ENCODE measurements at places on chromosomes 5 and 9.
A peak's percentile ranks its signal among the peaks of the same experiment; 100 is the strongest.

GRCh38 chr5:60521376-60522291, 178.3 kb downstream of the DEPDC1B start:
- DNase-seq, result no peak

DNA sequence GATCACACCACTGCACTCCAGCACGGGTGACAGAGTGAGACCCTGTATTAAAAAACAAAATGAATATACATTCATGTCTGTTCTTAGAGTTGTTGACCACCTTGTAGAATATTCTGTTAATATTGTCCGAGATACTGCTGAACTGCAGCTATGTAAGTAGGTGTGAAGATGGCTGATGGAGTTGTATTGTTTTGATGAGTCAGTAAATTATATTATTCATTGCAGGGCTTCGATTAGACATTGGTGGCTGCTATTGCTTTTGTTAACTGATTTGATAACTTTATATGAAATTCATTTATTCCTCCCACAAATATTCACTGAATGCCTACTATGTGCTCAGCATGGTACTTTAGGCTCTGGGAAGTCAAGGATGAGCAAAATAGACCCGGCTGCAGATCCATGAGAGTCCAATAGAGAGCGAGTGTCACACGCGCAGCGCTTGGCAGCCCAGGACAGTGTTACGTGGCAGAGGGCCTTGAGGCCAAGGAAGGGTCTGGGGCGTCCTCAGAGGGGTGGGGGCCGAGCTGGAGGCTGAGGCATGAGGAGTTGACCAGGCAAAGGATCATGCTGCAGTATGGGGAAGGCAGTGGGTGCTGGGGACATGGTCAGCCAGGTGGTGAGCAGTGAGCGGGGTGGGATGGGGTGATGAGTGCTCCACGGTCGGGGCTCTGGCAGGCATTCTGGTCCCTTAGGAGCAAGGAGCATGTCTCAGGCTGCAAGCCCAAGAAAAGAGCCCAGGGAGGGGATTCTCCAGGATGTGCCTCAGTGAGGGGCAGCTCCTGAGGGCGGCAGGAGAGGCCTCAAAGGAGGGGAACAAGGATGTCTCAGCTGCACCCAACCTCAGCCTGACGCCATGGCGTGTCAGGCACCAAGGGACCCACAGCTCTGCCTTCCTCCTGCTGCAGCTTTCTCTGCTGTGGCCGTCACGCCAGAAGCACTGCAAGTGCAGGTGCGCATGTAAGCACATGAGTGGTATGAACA, 243.5 kb downstream of the GADD45G start:
- no peak for DNase-seq

DNA sequence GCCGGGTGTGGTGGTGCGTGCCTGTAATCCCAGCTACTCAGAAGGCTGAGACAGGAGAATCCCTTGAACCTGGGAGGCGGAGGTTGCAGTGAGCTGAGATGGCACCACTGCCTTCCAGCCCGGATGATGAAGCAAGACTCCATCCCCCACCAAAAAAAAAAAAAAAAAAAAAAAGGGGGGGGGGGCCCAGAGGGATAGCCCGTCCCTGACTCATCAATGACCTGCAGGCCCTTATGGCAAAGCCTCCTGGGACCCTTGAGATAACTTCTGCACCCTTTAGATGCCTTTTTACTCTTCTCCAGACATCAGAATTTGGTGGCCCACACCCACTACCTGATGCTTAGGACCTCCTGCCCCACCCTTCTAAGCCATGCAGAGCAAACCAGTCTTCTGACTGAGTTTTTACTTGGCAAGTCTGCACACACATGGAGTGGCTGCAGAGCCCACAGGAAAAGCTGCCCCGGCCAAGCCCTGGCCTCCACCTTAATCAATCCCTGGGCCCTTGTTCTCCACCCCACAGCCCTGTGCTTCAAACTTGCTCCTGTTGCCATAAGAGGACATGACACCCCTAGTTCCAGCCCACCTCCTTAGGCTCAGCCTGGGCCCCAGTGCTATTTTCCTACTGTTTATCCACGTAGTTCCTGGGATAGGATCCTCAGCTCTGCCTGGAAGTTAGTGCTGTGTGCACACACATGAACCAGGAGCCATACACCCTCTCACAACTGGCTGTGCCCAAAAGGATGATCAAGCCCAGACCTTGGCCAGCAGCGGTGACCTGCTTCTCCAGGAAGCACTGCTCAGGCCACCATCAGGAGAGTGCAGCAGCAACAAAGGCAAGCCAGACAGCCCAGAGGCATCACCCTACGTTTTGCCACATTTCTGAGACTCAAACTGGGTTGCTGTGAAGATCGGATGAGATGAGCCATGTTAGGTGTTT, 5.1 kb downstream of the MGAT1 start:
- DNase-seq, result no peak

DNA sequence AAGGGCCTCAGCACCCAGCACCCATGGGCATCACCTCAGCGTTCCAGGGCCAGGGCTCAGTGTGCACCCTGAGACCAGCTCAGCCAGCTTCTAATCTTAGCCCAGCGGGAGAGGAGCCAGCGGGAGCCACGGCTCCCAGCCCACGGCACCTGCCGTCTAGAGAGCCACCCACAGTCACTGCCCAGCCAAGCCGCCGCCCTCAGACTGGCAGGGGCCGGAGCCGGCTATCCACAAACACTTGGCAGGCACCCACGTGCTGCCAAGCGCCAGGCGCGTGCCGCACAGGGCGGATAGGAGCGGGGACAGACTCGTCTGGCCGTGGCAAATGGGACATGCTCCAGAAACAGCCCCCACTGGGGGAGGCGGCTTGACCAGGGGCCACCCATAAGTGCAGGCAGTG, 18.6 kb downstream of the BRD3 start:
- no peak for DNase-seq

GRCh38 chr9:3348169-3348568, 177.6 kb downstream of the RFX3 start:
- no peak for DNase-seq

DNA sequence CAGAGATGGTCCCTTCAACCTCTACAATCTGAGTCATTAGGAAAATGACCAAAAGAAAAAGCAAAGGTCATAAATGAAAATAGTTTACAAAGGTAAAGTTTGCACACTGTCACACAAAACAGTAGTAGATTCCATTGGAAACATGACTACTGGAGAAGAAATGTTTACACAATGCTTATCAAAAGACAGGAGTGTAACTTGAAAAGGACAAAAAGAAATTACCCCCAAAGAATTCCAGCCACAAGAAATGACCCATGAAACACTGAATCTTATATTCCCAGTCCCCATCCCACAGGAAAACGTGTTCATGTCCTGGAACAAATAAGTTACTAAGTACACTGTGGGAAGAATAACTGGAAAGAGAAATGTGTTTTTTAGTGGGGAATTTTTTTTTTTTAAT, 385.1 kb downstream of the SEMA5A start:
- DNase-seq, result no peak

GRCh38 chr5:44770780-44771717, 37.7 kb upstream of the MRPS30 start:
- no peak for DNase-seq

DNA sequence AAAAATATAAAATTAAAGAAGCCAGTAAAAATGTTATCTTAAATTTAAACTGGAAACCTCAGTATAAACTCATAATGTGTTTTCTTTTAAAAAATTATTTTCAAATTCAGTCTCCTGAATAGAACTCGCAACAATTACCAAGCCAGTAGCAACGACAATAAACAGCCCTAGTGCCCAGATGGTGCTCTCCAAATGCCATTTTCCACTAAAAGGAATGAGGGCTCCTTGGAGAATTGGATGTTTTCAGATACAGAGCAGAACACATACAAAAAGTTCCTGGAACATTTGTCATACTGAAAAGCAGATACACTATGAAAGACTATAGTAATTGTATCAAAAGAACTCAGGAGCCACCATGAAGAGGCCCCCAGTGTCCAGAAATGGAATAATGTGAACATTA, 97.4 kb downstream of the TMC1 start:
- DNase-seq, result no peak

DNA sequence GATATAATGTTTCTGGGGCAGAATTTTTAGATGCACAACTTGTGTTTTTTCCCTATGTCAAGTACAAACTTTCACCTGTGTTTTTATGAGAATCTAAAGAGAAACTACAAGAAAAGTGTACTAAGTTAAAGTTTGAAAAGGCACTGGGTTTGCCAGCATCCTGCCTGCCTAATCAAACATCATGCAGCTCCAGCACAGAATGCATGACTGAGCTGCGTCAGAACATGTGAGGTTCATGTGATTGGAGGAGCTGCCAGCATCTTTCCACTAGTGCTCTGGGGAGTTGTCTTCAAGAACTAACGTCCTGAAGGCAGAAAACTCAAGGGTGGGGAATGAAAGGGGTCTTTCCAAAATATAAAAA, 46.1 kb upstream of the RIC1 start:
- DNase-seq, result no peak

DNA sequence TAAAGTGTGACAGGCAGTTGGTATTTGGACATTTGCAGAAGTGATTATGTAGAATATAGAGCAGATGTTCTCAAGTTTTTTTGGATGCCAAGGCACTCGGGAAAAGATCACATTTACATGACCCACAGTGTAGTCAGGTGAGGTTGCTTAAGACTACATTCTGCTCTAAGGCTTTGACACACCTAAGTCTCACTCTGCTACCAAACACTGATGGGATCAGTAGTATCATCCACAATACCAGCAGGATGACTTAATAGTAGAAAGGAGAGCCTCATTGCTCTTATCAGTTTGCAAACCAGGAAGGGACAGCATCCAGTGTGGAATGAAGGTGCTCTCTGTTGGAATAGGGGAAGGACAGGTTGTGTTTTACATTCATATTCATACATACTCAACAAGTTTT, 2.5 kb upstream of the SPATA31D1 start:
- no peak for DNase-seq

GRCh38 chr5:119342406-119342805, 13.4 kb upstream of the TNFAIP8 start:
- DNase-seq, result no peak

- peak; percentile 7 for DNase-seq
Observed at GRCh38 chr9:101727612-101728524, 10.6 kb downstream of the GRIN3A start.
